ENCODE measurements at places on chromosomes 11 and 22.

DNA sequence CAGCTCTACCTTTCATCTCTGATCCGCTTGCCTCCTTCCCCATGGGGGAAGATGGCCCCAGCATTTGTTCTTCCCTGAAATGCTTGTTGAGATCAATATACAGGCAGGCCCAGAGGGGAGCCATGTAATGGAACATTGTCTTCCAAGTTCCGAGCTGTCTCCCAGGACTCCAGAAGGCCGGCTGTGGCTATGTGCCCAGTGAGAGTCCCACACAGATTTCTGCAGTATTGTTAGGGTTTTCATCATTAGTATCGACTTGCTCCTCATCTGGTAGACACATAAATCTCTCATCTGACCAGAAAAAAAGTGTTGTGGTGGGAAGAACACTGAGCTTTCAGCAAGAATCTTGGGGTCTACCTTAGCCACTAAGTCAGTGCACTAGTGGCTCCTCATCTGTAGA lies 163.4 kb downstream of the TRIM29 start:
- no peak for DNase-seq

- DNase-seq, result no peak
Measured at GRCh38 chr11:7749456-7749855, 43.2 kb upstream of the OVCH2 start.

- DNase-seq, result no peak
Measured at GRCh38 chr22:50199251-50199721, 1.5 kb upstream of the SELENOO start.

DNA sequence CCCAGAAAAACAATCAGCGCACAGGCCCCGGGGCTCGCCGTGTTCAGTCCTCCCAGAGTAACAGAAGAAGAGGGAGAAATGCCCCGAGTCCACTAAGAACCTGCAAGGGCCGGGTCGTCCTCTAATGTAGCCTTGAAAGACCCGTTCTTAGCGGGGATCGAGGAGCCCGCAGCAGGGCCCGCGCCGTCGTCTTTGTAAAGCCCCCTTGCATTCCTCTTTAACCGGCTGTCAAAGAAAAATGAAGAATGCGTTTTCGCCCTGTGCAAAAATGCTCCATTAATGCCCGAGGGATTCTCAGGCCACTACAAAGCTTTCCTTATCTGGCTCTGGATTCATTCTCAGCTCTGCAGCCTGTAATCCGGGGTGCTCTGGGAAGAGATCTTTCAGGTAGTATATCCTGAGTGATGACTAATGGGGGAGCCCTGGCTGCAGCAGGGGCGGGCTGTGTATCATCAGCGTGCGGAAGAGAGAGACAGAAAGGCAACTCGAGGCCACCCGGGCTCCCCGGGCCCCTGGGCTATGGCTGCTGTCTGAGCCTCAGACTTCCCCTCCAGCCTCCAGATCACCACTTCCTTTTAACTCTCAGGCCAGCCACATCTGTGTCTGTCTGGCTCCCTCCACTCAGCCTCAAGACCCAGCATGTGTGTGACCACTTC lies 78.2 kb downstream of the FBLN1 start:
- no peak for DNase-seq

DNA sequence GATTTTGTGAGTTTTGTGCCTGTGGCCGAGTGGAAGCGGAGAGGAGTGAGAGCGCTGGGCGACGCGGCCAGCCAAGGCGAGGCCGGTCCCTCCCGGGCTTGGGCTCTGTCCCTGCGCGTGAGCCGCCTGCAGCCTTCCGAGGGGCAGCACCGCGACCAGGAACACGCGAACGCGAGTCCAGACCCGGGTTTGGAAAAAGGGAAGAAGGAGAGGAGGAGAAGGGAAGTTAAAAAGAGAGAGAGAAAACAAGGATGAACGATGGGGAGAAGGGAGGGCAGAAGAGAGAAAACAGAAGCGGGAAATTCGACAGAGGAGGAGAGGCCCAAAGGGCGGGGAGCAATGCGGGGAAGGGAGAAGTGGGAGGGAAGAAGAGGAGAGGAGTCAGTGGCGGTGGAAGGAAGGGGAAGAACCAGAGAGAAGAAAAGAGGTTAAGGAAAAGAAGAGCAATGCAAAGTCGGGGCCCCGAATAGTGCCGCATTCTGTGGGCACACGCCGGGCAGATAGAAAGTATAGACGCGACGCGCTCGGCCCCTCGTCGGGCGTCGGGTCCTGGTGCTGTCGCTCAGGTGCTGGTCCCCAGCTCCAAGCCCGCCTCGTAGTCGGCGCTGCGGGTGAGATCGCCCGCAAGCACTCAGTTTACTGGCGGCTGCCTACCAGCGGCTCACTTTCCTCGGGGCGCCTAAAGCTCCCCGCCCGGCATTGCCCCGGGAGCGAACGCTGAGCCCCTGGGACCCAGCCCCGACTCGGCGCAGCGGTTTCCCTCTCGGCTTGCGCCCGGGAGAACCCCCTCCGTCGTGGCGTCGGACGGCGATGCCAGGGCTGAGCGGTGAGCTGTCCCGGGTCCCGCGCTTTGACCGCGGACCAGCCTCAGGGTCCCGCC lies 2.8 kb upstream of the BARX2 start:
- no peak for DNase-seq

All from GM12891 (cell line).